ENCODE measurements at places on chromosomes 12 and 14. TPM values are rescaled to one million over a fixed set of nuclear protein-coding genes. Genes with fewer than 3 reads are reported as not detected.

- peak; percentile 28 for DNase-seq
These were observed 886 bp downstream of the SIX1 start for GRCh38 chr14:60648249-60648933.

The SLC22A17 gene
- 6.4 TPM for total RNA-seq

The ESPL1 gene
- 5.6 TPM for total RNA-seq

The RAD9B gene
- total RNA-seq: 0.18 TPM

DNA sequence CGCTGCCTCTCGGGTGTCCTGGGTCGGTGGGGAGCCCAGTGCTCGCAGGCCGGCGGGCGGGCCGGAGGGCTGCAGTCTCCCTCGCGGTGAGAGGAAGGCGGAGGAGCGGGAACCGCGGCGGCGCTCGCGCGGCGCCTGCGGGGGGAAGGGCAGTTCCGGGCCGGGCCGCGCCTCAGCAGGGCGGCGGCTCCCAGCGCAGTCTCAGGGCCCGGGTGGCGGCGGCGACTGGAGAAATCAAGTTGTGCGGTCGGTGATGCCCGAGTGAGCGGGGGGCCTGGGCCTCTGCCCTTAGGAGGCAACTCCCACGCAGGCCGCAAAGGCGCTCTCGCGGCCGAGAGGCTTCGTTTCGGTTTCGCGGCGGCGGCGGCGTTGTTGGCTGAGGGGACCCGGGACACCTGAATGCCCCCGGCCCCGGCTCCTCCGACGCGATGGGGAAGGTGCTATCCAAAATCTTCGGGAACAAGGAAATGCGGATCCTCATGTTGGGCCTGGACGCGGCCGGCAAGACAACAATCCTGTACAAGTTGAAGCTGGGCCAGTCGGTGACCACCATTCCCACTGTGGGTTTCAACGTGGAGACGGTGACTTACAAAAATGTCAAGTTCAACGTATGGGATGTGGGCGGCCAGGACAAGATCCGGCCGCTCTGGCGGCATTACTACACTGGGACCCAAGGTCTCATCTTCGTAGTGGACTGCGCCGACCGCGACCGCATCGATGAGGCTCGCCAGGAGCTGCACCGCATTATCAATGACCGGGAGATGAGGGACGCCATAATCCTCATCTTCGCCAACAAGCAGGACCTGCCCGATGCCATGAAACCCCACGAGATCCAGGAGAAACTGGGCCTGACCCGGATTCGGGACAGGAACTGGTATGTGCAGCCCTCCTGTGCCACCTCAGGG is 679 bp downstream of the ARF6 start:
- DNase-seq: no peak

GRCh38 chr14:81164167-81164774 is 56.5 kb downstream of the GTF2A1 start:
- peak; percentile 77 for DNase-seq

DNA sequence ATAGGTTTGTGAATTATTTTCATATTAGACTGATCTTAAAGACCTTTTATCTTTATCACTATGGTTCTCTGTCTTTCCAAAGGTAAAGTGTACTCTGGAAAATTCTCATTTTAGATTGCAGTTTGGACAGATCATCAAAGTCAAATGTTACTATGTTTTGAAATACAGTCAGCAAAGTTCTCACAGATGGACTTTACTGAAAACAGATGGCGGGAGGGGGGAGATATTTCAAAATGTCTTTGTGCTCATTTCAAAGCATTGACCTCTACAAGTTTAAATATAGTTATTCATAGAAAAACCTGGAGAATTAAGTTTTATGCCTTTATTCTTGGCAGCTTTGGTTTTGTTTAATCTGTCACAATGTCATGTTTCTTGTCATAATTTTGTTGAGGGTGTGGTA is 51.8 kb upstream of the LRTM2 start:
- DNase-seq: no peak

The TMEM253 gene
- total RNA-seq: not detected

- DNase-seq: no peak
These were observed 4.3 kb downstream of the OASL start for GRCh38 chr12:121034616-121035305.

The PTGER2 gene
- total RNA-seq: 24.7 TPM

- no peak for DNase-seq
These were observed 26.7 kb downstream of the SERPINA1 start for GRCh38 chr14:94361682-94362081.

- DNase-seq: no peak
These were observed 169.9 kb upstream of the LHX5 start for GRCh38 chr12:113641426-113642030.

DNA sequence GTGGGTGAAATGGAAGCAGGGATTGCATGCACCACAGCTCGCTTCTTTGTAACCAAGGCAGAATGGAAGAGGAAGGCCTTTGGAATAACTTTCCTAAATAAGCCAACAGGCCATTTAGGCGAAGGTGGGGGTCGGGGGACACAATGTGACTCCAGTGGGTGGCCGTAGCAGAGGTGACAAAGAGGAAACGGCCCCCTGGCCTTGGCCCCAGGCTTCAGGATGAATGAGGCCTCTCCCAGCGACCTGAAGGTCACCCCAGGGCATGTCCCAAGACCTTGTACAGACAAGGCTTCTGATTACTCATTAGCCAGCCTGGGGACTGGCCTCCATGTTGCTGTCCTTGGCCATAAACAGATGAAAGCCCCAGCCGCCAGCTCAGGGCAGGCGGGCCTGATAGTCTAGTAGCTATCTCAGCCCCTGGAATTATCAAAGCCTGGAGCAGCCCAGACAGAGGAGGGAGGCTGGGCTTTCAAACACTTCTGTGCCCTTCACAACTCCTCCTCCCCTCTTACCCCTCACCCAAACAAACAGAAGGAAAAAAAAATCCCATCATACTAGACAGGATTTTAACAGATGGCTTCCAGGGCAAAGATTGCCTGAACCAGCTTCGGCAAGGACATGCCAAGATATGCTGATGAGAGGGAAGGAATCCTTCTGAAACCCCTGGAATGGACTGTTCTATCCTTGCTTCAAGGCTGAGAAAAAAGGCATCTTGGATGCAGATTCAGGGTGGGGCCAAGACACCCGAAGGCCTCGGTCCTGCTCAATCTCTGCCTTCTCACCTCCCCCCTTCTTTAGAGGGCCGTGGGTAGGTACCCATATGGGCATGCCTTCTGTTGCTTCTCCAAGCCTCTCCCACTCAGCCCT is 142.3 kb upstream of the PARP11 start:
- no peak for DNase-seq

DNA sequence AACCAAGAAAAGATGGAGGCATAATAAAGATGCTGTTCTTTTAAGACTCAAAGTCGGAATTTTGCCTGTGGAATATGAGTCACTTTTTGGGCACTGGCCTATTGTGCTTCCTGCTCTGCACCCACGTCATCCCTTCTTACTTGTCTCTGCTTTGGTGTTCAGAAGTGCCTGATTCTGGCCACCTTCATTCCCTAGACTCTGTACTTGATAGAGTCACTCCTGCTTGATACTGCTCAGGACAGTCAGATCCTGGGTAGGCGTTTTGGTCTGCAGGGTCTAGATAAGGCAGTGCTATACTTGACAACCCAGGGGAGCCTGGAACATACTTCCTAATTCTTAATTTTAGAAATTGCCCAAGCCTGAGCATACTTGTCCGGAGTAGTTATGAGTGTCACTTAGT is 1.9 kb downstream of the LRRK2 start:
- DNase-seq: peak; percentile 73

GRCh38 chr14:25759256-25759655 is 709.3 kb upstream of the STXBP6 start:
- no peak for DNase-seq

The BBOF1 gene
- total RNA-seq: 1.6 TPM

DNA sequence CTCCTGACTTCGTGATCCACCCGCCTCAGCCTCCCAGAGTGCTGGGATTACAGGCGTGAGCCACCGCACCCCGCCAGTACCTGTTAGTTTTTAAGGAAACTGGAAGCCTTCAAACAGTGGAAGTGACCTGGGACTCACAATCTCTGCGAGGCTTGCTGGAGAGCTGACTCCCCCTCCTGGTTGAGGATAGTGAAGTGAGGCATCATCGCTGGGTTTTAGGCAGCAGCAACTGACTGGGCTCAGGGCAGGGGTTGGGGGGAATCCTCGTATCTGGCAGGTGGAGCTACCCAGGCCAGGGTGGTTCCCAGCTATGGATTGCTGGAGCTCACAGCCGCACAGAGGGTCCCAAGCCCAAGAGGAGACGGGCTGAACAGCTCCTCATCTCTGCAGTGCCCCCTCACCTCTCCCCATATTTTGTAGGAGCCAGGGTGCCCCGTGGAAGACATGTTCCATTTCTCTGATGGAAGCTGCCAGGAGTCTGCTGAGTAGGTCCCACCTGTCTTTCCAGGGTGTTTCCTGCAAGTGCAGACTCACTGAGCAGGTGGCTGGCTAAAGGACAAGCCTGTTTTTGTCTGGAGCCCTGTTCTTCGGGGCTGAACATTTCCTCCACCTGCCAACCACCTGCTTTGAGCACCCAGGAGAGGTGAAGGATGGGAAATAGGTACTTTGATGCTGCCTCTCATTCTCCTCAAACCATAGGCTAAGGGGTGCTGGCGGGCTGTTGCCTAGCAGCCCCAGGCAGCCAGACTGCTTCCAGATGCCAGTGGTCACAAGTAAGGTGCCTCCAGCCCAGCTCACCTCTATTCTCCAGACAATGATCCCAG is 3.1 kb downstream of the AVIL start:
- no peak for DNase-seq

The HOXC6 gene
- total RNA-seq: not detected

DNA sequence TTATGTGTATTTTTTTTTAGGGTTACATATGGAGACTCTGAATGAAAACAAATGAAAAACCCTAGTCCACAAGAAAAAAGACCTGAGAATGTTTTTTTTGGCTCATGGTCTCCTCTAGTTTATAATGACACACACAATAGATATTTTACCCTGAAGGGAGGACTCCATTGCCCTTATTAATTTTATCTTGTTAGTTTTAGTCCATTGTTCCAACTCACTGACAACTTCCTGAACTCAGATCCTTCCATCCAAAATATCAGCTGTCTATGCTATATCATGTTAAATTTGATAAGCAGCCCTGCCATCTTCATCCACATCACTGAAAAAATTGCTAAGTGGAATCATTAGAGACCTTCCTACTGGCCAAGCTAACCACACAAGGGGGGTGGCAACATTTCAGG is 232.1 kb downstream of the MON2 start:
- peak; percentile 73 for DNase-seq

The PPP1R1A gene
- not detected for total RNA-seq

- DNase-seq: no peak
These were observed 59.2 kb downstream of the VWF start for GRCh38 chr12:6065131-6065862.

DNA sequence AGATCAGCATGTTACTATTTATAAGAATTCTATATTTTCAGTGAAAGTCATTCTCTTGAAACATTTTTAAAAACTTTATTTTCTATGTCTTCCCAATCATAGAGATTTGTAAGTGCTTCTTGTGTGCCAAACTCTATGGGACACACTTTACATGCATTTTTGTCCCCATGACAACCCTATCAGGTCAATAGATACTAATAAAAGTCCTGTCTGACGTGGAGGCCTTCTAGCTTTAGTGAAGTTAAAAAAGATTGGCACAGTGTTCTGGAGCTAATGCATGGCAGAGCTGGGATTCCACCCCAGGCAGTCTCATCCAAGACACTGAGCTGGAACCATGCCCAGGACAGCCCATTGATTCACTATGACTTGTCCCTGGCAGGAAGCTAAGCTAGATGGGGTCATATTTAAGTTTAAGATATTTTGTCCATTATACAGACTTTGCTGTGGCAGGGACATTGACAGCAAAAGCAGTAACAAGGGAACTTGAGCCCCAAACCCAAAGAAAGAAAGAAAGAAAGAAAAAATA is 28.1 kb downstream of the TTC6 start:
- peak; percentile 81 for DNase-seq

DNA sequence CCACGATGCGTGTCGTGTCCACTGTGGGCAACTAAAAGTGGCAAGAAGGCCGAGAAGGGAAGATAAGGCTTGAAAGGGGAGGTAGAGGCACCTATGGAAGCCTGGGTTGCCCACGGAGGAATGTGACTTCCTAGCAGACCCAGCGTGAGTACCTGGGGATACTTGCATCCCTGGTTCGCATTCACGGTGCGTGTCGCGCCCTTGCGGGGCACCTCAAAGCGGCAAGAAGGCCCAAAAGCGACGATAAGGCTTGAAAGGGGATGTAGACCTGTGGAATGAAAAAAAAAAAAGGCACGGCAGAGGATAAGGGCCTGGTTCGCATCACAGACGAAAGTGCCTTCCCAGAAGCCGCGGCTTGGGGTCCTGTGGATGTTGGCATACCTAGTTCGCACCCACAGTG is 282.9 kb downstream of the ALG10 start:
- DNase-seq: no peak

The KRT6C gene
- total RNA-seq: not detected

DNA sequence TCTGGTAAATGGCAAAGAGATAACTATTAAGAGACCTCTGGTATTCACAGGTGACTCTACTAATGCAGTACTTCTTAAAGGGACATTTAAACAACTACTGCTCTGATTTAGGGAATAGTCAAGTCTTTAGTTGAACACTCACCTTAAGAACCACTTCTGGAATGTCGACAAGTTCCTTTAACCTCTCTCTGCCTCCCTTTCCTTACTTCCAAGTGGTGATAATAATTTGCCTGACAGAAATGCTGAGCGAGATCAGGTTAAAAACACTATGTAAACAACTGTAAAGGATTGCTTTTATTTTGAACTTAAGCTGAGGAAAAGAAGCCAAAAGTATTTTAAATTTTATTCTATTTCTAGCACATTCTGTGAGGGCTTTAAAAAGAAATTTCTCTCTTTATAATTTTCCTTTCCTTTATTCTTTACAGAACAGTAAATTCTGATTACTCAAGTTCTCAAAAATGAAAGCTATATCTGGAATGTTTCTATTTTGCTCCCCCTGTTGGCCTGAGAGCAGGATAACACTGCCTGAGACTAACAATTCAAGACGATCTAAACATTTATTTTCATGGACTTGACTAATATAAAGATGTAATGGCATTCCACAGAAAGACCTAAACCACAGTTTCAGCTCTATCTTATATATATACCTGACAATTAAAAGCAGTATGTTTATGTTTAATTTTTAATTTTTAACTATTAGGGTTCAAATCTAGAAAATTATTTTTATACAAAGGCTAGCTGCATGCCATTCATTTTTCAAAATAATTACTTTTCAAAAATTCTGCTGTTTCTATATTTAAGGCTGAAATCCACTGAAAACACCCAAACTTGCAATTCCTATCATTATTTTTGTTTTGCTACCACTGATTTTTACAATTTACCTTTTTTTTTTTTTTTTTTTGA is 29.2 kb downstream of the ZCCHC8 start:
- peak; percentile 84 for DNase-seq

DNA sequence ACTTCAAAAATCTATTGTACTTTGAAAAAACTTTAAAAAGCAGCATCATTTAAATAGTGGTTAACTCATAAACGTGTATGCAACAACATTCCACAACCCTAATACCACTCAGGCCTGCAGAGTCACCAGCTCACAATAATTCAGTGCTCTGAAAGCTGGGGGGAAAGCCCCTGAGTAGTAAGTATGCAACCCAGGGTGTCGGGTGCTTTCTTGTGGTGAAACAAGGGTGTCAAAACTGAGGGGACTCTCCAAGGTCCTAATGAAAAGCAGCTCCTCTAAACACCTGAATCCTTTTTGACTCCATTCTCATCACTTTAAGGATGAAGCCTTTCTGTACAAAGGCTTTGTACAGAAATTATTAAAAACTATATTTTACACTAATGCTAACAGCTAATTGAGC is 33.7 kb downstream of the FGFR1OP2 start:
- DNase-seq: no peak

The PLEKHG7 gene
- total RNA-seq: under 0.01 TPM

- no peak for DNase-seq
These were observed 524.8 kb downstream of the SOX5 start for GRCh38 chr12:23424685-23425084.

GRCh38 chr14:70343141-70343540 is 16.3 kb downstream of the COX16 start:
- DNase-seq: no peak

Data from IMR-90 (cell line).